HCT116 (cell line): ENCODE measurements at places on chromosomes 11 and 22.

DNA sequence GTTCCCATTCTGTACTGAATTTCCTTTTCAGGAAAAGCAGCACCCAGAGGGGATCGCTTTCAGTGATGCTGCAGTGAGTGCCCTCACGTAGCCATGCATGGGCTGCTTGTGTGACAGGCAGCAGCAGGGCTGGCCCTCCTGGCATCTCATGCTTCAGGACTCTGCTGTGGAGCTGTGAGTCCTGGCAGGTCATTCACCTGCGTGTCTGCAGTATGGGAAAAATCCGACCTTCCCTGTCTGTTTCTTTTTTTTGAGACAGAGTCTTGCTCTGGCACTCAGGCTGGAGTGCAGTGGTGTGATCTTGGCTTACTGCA is 13.4 kb downstream of the GLB1L2 start:
- DNase-seq: no peak

GRCh38 chr11:65554842-65555430 is 3.2 kb downstream of the LTBP3 start:
- DNase-seq: no peak

DNA sequence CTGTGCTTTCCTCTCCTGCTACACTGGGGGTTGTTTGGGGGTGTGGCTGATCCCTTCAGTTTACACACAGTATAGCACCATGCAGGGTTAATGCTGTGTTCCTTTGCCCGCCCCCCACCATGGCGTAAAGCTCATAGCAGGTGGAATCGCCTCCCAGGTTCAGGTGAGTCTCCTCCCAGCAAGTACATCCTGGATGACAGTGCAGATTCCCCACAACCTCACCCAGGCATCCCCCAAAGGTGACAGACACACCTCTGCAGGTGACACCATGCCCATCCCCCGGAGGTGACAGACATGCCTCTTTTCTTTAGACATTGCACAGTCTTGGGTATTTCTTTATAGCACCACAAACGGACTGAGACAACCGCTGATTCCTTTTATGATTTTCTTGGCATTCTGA is 343.7 kb downstream of the BRD1 start:
- DNase-seq: no peak

DNA sequence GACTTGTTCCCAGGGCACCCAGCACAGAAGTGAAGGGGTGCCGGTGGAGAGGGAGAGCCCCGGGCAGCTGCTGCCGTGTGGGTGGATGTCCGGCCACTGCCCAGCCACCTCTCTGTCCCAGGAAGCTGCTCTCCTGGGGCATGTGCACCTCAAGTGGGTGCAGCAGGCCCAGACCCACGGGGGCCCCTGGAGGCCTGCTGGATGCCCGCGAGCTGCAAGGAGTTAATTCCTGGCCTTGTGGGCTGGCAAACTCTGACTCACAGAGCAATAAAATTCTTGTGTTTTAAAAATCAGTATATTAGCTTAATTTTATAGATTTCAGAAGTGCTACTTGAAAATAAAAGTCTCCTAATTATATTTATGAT is 37.4 kb upstream of the KCNQ1OT1 start:
- no peak for DNase-seq

- DNase-seq: no peak
Observed at GRCh38 chr11:112554586-112554985, 293.9 kb upstream of the PLET1 start.
